ENCODE measurements at places on chromosomes 3 and 15.

- DNase-seq: peak; percentile 27
Observed at GRCh38 chr3:40387001-40387894, at the start of gene ENTPD3. ENTPD3 (plus strand) TSS chr3:40387184; CDS start chr3:40388058, 874 bp downstream.

DNA sequence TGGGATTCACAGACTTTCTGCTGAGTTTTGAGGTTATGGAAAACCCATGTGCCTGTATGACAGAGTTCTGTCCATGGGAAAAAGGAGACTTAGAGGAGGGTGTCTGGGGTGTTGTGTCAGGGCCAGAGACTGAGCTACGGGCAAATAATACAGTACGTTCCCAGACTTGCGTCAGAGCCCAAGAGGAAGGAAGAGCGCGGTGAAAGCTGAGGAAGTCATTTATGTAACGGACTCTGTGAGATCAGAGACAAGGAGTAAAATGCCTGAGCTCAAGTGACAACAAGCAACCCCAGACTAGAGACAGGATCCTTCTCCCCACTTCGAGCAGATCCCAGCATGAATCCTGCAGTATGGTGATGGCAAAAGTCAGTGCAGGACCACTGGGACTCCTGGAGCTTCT, 368.6 kb upstream of the MCTP2 start:
- no peak for DNase-seq

DNA sequence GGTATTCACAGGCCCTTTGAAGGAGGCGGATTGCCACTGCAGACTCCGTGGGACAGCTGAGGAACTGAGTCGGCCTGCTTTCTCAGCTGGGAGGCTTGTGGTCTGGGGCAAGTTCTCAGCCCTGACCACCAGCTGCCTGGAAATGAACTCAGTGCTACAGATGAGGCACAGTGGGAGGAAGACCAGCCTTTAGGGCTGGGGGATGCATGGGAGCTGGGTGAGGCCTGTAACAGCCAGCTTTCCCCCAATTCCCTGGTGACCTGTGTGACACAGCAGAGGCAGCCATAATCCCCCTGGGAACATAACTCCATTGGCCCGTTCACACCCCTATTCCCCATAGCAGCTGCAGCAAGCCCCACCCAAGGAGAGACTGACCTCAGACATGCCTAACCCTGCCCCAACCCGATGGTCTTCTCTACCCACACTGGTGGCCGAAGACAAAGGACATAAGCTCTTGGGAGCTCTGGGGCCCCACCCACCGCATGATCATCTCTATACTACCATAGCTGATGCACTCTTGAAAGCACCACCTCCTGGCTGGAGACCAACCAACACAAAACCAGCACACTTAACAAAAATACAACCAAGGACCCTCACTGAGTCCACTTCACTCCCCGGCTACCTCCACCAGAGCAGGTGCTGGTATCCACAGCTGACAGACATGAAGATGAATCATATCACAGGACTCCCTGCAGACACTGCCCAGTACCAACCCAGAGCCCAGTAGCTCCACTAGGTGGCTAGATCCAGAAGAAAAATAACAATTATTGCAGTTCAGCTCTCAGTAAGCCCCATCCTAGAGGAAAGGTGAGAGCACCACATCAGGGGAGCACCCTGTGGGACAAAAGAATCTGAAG, 24.9 kb downstream of the ZMAT3 start:
- no peak for DNase-seq

- DNase-seq: no peak
Observed at GRCh38 chr3:128563439-128563838, 70.4 kb upstream of the GATA2 start.

DNA sequence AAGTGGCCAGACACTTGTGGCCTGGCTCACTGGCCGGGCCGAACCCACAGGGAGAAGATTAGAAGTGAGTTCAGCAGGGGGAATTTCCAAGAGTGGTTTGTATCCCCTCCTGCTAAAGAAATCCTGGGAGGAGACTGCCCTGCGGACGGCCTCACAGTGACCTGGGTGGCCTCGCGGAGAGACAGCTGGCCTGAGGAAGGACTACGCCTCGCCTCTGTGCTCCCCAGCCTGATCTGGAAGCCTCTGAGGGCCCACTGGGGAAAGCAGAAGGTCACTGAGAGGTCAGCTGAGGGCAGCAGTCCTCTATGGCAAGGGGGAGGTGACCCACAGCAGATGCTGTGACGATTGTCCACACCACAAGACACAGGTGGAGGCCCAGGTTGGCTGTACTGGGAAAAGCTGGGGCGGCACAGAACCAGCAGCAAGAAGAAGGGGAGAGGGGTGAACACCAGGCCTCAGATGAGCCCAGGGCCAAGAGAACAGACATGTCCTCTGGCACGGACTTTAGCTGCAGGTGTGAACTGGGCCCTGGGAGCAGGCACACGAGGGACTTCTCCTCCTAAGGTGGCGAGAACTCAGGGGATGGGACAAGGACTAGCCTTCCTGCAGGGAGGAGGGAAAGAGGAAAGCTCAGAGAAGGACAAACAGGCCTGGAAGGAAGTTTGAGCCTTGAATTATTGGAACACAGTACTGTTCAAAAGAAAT, 37.2 kb upstream of the DLG1 start:
- no peak for DNase-seq

DNA sequence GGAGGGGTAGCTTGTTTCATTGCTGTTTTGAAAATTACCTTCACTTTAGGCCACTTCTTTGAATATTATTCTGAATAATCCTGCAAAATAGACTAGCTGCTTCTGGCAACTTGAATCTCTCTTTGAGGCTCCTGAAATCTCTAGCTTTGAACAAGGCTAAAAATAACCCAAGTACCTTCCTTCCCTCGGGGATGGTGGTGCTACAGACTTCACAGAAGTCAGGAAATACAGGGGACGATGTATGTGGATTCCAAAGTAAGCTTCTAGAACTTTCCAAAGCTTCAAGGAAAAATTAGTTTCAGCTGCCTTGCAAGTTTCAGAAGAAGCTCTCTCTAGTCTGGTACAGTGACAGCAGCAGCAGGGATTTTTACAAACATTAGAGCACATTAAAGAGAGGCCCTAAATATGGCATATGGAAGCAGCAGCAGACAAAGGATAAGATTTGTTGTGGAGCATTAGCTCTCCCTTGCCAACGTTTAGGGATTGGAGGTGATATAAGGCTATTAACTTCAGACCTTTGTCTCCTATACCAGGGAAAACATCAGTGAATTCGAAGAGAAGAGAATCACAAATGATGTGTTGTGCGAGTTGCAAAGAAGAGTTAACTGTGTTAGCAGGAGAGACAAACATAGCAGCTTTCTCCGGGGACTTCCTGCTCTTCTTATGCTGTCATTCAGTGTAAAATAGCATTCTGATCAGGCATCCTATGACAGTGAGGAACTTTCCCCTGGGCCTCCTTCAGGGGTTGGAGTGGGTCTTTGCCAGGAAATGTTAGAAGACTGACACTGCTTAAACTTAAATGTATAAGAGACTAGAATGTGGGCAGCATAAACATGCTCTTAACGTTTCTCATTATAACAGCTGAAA, 783.0 kb upstream of the ARPP21 start:
- DNase-seq: no peak

DNA sequence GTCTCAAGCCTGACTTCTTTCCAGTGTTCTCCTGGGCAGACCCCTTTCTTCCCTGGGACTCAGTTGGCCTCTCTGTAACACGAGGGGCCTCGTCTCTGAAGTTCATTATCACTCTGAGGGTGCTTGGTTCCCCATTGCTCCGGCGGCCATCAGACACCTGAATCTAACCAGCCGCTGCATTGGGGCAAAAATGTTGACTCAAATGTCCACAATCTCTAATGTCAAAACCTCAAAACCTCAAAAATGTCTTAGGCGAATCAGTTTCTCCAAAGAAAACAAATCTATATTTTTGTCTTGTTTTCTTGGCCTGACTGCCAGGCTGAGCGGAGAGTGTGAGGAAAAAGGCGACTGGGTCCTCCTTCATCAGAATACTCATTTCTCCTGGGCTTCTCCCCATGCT, 220.7 kb downstream of the VPS13C start:
- DNase-seq: no peak
